ENCODE measurements at places on chromosomes 12 and 14.

DNA sequence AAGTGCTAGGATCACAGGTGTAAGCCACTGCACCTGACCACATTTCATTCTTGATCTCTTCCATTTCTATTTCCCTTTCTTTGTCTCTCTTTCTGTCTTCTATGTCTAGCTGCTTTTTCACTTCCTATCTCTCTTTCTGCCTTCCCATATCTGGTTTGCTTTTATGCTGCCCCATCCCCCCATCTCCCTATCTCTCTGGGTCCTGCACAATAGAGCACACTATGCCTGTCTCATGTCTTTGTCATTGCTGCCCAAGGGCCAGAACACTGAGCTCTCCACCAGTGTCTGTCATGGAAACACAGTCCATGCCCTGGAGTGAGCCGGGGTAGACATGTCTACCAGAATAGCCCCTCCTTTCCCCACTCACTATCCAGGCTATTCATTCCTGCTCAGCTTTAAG is 12.3 kb upstream of the RARG start:
- no peak for DNase-seq

- DNase-seq = no peak
These were observed 3.2 kb downstream of the SNAPC1 start for GRCh38 chr14:61765225-61765943.

DNA sequence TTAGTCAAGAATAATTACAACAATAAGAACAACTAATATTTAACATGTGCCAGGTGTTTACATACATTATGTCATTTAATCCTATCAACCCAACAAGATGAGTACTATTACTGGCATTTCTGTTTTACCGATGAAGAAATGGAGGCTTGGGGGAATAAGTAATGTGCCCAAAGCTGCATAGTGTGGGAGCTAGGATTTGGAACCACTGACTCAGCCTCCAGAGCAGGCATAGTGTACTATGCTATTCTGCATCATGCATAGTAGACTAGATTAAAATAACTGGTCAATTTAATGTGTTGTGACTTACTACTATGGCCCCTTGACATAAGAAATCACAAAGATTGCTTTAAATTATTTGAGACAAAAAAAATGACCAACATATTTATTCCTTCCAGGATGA is 9.5 kb downstream of the GPR19 start:
- DNase-seq = no peak

DNA sequence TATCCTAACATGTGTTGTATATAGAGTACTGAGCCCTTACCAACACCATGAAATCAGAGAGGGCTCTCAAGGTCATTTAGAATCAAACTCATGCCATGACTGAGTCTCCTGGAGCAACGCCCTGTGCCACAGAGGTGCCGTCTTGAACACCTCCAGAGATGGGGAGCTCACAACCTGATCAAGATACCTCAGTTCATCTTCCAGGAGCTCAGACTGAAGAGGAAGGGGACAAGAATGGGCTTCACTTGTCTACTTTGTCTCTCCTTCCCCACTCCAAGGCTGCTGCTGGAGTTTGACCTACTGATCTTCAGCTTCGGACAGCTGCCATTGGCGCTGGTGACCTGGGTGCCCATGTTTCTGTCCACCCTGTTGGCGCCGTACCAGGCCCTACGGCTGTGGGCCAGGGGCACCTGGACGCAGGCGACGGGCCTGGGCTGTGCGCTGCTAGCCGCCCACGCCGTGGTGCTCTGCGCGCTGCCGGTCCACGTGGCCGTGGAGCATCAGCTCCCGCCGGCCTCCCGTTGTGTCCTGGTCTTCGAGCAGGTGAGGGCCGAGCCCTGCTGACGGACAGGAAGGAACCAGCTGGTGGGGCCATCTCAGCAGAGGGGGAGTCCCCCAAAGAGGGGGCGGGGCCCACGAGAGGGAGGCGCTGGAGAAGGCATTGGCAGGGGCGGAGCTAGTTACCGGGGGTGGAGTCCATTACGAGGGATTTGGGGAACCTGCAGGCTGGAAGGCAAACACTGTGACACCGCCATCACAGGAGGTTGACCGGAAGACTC is 12.0 kb downstream of the SOAT2 start:
- DNase-seq = no peak

GRCh38 chr14:34172550-34173368 is 221.9 kb upstream of the EGLN3 start:
- no peak for DNase-seq

- DNase-seq = no peak
These were observed 50.5 kb downstream of the IRF2BPL start for GRCh38 chr14:76977793-76978720.

GRCh38 chr14:88829188-88829587 is 4.7 kb downstream of the TTC8 start:
- DNase-seq = no peak
